ENCODE measurements at places on chromosomes 5 and 9.

- no peak for DNase-seq
Observed at GRCh38 chr9:96503918-96504317, 53.9 kb downstream of the HABP4 start.

DNA sequence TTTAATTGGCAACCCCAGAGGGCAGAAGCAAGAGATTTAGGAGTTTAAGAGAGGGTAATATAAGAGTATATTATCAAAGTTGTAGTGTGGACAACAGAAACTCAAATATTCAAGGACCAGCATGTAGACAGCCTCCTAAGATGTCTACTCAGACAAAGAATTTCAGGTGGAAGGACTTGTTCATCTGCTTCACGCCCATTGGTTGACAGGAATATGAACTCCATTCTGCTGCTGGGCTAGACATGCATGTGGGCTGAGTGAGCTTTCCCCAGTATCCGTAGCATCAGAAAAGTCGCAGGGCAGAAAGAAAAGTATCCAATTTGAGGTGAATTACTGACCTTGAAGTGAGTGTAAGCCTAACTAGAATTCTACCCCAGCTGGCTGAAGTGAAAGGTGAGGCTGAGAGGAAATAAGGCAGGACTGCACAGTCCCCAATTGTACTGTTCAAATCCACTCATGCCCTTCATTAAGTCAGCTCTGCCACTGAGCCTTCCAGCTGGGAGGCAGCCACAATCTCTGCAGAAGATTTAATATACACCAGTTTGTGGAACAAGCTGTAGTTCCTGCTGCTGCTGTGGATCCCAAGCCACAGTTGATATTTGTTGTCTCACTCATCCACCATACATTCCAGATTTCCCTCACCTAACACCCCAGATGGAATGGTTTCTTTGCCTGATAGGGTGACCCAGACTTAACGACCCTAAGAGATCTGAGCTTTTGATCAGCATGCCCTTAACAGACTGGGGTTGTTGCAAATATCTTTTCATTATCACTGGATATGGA, 41.2 kb downstream of the PDCD1LG2 start:
- no peak for DNase-seq

DNA sequence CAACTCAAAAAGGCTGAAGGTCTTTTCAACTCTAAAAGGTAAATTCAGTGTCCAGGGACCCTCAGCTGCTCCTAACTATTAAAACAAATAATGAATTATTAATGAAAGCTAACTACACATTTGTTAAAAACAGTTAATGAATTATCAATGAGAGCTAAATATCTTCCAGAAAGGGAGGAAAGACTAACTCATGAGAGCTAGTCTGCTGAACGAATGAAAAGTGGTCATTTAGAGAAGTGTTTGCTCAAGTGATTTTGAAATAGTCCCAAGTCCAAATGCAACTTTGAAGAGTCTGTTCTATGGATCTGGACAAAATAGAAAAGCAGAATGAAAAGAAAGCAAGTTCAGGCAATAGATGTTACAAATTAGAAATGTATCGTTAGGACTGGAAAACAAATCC, 133.9 kb upstream of the SPEF2 start:
- DNase-seq = no peak

GRCh38 chr9:82797534-82797933, 265.4 kb downstream of the RASEF start:
- no peak for DNase-seq

Data from activated CD8-positive, alpha-beta T cell treated with anti-CD3 and anti-CD28 coated beads, Interleukin-2, amount 10 ng/mL, durations not matched to agents 7 days and 5 days (primary cell).